ENCODE measurements at places on chromosomes 7 and 10.

GRCh38 chr10:117647306-117647705 lies 104.8 kb downstream of the EMX2 start:
- no peak for DNase-seq

GRCh38 chr7:35734001-35734483 lies 39.1 kb upstream of the HERPUD2 start:
- DNase-seq = no peak

DNA sequence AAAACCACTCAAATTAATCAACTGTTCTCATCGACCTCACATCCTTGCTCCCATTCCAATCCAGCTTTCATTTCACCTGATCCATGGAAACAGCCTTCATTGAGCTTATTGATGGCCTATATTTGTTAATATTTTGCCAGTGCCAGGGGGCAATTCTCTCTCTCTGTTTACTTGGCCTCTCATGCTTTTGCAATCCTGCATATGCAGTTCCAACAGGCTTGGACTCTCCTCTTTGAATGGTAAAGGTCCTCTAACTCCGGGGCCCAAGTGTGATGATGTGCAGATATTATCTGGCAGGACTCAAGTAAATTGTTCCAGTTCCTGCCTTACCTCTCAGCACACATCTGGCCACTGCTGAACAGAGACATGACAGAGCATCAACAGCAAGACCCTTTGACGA lies 67.3 kb downstream of the ZNF783 start:
- DNase-seq = no peak

DNA sequence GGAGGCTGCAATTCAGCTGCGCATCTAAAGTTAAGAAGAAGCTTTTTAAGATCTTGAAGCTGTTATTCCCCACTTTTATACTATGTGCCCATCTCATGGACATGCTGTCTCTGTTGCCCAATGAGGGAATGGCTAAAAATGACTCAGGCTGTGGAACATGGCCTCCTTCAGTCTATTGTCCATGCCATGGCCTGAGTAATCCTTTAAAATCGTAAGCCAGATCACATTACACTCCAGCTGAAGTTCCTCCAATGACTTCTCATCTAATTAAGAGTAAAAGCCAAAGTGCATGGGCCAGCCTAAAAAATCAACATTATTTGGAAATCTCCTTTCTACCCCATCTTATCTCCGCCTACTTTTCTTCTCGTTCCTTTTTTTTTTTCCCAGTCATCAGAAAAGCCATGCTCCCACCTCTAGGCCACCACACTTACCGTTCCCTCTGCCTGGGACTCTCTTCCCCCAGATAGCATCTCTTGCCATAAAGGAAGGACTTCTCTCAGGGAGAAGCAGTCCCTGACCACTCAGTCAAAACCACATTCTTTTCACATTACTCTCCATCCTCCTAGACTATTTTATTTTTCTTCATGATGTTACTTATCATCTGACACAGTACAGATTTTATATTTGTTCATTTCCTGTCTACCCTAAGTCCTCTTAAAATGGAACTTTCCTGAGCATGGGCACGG lies 337.4 kb downstream of the PRPF18 start:
- DNase-seq = no peak

- DNase-seq = no peak
Measured at GRCh38 chr7:66246554-66247171, 41.5 kb downstream of the TPST1 start.

GRCh38 chr7:37942934-37943610 lies 22.6 kb downstream of the EPDR1 start:
- no peak for DNase-seq

GRCh38 chr10:119393421-119393820 lies 149.1 kb downstream of the RGS10 start:
- no peak for DNase-seq

DNA sequence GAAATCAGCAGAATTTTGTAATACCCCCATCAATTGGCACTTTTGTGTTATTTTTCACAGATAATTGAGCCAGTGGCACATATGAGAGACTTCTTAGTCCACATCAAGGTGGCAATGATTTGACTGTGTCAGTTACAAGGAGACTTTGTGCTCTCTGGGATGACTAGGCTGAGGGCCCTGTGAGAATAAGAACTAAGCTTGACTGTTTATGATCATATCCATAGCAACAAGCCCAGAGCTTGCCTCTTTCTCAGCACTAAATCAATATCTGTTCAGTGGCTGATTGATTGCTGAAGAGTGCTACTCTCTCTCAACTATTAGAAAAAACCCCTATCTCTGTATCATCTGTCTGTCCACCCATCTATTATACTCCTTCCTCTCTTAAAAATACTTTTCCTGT lies 185.3 kb upstream of the PLPP4 start:
- DNase-seq = no peak

DNA sequence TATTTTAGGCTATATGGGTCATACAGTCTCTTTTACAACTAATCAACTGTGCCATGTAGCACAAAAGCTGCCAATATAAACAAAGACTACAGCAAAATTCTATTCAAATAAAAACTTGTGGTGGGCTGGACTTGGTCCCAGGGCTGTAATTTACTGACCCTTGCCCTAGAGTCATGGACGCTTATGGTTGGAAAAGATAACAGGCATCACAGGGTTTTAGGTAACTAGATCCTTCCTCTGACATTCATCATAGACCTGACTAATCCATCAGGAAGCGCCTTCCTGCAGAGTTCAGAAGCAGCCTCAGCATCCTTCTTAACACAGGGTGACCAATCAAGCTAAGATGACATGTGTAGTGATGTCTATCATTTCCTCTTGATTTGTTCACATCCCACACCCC lies 40.2 kb upstream of the GPAM start:
- DNase-seq = no peak

DNA sequence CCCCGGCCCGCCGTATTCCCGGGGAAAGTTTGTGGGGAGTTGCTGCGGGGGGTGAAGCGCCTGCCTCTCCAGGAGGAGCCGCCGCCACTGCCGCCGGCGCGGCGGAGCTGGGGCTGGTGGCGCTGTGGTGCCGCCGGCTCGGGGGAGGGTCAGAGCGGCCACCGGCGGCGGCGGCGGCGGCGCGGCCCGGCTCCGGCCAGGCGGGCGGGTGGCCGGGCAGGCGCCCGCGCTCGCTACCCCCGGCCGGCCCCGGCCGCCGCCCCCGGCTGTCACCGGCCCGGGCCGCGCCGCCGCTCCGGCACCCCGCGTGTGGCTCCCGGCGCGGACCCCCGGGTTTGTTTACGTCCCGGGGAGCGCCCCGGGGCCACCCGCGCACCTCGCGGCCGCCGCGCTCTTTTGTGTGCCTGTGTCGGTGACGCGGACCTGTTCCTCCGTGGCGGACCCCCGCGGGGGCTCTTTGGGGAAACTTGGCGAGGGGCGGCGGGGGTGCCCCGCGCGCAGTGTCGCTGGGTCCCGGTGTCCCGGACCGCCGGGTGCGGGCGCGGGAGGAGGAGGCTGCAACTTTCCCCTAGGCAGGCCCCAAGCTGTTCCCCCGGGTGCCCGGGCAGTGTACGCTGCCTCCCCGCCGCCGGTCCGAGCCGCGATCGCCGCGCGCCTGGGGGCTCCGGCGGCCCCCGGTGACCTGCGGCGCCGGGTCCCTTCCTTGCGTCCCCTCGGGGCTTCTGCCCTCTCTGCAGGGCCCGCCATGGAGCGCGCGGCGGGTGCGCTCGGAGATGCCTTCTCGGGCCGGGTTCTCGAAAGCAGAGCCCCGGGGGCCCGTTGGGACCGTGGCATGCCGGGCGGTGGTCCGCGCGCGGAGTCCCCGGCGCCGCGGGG lies 593 bp upstream of the CUX1 start:
- DNase-seq = peak; percentile 27

- DNase-seq = no peak
Measured at GRCh38 chr7:52504561-52504960, 530.9 kb upstream of the POM121L12 start.

GRCh38 chr10:95475827-95476468 lies 85.2 kb downstream of the SORBS1 start:
- DNase-seq = no peak

- no peak for DNase-seq
Measured at GRCh38 chr7:111132833-111133232, 41.9 kb downstream of the LRRN3 start.

DNA sequence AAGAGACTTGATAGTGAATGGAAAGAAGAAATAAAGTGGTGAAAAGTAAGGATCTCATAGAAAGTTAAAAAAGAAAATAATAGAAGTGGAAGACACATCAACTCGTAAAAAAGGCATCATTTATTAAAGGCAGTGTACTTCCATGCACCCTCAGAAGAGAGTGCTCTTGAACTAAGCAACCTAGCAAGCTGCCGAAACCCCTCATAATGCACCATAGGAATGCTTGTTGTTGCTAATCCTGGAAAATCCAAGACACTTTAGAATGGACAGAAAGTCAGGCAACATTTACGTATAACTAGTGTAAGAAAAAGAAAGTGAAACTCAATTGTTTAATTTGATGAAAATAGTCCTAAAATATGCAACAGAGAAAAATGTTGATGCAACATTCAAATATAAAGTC lies 12.8 kb downstream of the TFPI2 start:
- DNase-seq = no peak

- no peak for DNase-seq
Measured at GRCh38 chr7:142616121-142616643, 133.1 kb upstream of the PRSS1 start.

- DNase-seq = no peak
Measured at GRCh38 chr10:75472685-75473084, 41.3 kb downstream of the LRMDA start.

- DNase-seq = no peak
Measured at GRCh38 chr10:101061624-101062231, at the start of gene KAZALD1. Gene KAZALD1, plus strand, starts transcription at chr10:101061989. Its CDS starts 604 bp downstream, at chr10:101062593.

DNA sequence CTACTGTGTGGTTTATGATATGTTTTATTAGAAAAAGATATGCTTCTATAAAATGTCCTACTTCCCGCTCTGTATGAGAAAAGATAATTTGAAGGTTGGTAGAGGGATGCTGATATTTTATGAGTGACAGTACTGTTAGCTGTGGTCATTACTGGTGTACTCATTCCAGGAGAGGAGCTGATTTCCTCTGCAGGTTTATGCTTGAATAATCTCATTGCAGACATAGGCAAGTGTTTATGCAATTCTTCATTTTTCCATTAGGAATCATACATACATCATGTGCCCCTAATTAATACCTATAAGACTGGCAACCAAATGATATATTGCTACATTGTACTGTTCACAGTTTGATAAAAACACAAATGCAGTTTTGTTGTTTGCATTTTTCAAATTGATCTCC lies 269.4 kb downstream of the MALRD1 start:
- DNase-seq = no peak

All from stimulated activated CD4-positive, alpha-beta T cell treated with anti-CD3 and anti-CD28 coated beads, Interleukin-1b, Interleukin-23, amount 100 ng/mL, for 4 hours (primary cell).